ENCODE measurements at places on chromosomes 6 and 20.

DNA sequence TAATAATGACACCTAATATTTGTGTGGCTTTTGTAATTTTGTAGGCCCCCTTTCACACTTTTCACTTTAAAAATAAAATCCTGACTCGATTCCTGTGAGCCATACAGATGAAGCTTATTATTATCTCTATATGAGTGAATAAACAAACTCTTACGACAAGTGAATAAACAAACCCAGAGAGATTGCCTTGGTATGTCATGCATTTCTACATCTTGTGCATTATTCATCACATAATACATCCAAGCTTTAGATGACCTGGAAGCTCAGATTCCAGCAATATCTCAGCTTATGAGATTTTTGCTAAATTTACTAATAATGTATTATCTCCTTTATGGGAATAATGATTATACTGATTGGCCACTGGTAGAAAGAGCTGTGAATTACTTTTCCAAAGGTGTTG, 248.2 kb downstream of the TBX18 start:
- DNase-seq: no peak

DNA sequence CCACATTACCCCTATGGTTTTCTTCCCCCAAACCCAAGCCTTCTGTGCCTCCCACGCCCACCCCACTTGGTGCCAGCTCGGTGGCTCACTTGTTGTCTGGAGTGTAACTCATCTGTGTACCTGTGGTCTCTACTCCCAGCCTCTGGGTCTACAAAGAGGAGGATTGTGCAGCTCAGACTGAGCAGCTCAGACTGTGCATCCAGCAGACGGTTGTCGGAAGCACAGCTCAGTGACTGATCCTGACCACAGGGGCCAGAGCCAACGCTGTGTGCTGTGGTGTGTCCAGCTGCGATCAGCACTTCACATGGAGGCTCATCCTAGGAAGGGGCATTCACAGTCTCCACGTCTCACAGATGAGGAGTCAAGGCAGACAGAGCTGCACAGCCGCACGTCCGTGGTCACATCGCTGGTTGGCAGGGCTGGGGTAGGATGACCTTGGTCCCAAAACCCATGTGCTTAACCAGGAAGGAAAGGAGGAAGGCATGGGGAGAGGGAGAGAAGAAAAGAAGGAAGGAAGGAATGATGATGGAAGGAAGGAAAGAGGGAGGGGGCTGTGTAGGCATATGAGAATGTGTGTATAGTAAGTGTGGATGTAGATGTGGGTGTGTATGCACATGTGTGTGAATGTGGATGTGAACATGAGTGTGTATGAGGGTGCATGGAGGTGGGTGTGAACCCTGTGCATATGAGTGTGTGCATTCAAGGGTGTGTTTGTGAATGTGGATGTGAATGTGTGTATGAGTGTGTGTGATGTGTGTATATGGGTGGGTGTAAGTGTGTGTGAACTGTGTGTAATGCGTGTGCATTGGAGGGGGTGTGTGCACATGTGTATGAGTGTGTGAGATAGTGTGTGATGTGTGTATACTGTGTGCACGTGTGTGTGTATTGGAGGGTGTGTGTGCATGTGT, 28.2 kb upstream of the STX16 start:
- no peak for DNase-seq

DNA sequence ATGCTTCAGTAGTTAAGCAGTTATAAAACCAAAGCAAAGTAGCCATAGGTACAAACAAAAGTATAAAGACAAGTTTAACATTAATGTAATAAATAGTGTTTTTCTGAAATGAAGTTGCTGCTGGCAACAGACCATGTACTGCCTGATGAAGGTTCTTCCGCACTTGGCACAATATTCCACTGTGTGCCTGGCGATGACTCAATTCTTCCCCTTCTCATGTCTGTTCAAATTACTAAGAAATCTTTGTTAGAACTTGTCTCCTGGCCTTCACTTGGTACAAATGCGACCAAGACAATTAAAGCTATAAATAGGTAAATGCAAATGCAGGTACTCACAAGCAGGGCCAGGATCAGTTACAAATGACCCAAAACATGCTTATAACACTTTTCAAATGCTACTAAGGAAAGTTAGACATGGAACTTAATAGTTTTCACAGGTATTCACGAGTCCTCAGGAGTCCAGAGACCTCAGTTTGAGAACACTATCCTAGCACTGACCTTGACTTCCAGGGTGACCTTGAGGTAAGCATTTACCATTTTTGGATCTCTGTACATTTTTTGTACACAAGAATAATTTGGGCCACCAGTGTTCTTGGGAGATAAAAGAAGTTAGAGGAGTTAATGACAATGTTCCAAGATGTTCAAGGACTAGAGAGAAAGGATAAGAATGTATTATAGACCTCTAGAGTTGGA, 8.1 kb upstream of the DDR1 start:
- DNase-seq: no peak

- DNase-seq: no peak
Observed at GRCh38 chr6:40922281-40922680, 116.7 kb downstream of the UNC5CL start.

DNA sequence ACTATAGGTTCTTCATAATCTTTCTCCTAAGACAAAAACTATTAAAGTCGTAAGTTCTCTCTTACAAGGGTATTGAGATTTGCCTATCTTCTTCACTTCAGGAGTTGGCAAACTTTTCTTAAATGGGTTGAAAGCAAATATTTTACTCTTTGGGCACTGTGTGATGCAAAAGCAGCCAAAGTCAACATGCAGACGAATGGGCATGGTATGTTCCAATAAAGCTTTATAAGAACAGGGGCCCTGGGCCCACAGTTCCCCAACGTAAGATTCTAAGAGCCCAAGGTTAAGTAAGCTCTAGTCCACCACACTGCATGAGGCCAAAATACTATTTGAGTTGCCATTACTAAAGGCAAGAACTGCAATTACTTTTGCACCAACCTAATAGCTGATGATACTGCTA, 11.5 kb downstream of the CD164 start:
- no peak for DNase-seq

GRCh38 chr6:82862543-82862942, 203.1 kb downstream of the UBE3D start:
- no peak for DNase-seq

DNA sequence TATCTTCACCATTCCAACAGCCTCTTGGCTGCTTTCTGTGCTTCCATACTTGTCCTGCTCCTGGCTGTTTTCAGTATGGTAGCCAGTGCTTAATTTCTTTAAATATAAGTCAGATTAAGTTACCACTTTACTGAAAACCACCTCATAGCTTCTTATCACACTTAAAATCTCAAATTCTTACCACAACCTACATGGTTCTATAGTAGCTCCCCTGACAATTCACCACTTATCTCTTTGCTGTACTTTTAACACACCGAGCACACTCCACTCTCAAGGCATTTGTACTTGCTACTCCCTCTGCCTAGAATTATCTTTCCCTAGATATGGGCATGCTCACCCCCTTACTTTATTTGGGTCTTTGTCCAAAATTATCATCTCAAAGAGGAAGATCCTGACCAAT, 369.0 kb downstream of the TENT5A start:
- no peak for DNase-seq

- no peak for DNase-seq
Observed at GRCh38 chr6:5599127-5599526, 337.8 kb downstream of the FARS2 start.

- DNase-seq: no peak
Observed at GRCh38 chr6:125104425-125104824, 49.1 kb upstream of the TPD52L1 start.

DNA sequence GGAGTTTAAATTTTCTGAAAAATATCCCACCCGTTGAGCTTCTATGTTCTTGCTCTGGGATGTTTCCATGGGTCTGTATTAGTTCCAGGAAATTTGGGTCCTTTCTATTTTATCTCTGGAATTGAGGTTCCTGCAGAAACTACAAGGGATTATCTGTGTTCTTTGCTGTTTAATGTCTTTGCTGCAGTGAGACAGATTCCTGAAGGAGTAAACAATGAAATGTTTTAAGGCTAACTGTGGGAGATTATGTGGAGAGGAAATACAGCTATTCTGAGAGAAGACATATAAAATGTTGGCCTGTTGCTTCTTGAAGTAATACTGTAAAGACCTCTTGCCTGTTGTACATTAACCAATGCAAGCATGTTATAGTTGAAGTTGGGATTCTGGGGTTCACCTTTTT, 43.5 kb downstream of the SAMD5 start:
- no peak for DNase-seq

DNA sequence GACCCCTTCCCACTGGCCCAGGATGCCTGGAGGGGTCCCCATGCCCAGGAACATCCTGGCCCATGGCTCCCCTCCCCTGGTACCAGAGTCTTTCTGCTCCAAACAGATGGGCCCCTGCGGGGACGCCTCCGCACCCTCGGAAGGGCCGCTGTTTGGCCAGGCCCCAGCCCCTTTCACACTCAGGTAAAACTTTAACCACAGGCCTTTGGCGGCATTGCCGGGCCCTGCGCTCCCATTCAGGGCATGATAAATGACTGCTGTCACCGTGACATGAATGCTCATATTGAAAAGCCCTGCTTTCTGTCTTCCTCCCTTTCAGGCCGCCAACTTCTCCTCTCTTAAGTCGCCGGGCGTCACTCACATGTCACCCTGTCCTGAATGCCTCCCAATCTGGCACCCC, 141.5 kb upstream of the TOP1 start:
- no peak for DNase-seq

GRCh38 chr6:449057-449430, 57.5 kb downstream of the IRF4 start:
- DNase-seq: no peak

DNA sequence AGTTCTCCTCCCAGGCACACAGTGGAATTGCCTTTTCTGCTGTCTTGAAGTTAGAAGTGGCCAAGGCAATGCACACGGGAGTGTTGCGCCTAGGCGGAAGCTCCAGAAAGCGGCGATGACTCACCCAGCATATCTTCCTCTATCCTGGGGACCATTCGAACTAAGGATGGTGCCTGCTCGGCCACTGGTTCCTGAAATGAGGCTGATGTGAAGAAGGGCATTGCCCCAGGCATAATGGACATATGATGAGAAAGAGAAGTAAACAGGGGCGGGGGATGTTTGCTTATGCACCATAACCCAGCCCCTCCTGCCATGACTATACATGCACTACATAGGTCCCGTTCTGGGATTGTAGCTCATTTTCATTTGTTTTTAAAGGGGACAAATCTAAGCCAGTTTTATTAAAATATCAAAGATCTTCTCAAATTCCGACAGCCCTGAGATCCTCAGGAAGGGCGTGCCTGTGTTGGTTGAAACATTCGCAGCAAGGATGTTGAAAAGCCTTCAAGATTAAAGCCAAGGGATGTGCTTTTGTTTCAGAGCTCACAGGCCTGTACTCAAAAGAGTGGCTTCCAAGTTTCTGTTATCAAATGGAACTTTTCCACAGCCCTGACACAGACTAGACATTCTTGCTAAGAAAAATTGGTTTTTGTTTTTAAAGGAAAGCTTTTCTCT, 218.5 kb downstream of the LY86 start:
- no peak for DNase-seq

DNA sequence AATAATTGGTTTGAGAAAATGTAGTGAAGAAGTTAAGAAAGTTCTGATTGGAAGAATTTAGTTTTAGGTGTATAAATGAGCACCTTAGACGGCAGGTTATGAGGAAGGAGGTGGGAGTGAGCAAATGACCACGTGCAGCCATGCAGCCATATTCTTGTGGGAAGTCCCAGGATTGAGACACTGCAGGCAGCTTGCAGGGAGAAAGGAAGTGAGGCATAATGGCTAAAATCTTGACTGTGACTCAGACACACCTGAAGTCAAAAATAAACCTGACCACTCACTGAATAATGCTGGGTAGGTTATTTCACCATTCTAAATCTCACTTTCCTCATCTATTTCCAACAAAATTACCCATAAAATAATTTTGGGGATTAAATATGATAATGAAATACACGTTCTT, 16.6 kb downstream of the DSE start:
- DNase-seq: no peak

DNA sequence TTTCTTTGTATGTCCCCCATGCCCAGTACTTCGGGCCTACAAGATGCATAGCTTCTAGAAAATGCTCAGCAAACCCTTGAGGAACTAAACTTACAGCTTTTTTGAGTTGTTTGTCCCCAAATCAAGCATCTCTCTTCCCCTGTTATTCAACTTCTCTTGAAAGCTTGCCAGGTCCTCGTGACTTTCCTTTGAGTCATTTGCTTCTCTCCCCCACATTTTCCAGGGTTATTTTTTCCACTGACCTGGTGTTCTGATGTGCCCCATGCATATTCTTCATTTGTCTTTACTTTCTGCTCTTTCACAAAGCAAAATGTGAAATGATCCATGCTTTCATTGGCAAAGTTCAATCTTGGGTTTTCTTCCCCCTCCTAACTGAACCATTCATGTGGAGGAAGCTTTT, 204.8 kb downstream of the TFAP2A start:
- no peak for DNase-seq

DNA sequence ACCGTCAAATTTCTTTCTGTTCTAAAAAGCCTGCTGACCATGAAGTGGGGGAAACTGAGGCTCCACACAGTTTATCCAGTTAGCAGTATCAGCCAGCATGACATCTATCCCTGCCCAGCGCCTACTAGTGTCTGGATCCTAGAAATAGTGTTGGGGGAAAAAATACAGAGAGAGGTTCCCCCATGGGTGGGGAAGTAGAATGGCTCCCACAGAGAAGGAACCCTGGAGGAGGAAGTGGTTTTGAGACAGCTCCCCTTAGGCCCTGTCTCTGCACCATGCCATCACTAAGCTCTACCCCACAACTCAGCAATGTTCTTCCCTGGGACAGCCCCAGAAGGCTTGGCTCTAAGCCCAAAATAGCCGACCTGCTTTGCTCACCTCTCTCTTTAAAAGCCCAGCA, 153.4 kb downstream of the MBOAT1 start:
- DNase-seq: no peak
